ENCODE measurements at places on chromosomes 6 and 20.
A peak's percentile ranks its signal among the peaks of the same experiment; 100 is the strongest.

DNA sequence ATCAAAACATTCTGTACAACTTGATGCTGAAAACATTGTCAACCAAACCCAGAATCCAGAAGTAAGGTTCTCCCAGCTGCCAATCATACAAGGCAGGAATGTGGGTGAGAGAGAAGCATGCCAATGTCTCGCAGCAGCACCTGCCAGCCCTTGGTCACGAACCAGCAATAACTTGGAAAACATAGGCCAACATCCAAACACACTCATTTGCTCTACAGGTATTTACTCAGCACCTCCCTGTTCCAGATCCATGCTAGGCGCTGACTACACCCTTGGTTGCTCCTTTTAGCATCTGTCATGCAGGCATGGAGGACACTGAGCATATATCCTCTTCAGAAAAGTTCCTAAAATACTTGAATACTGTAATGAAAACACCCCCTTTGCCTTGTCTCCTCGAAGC, 63.6 kb downstream of the FAXC start:
- DNase-seq, result no peak

- no peak for DNase-seq
Observed at GRCh38 chr20:51529081-51529681, 13.3 kb downstream of the NFATC2 start.

DNA sequence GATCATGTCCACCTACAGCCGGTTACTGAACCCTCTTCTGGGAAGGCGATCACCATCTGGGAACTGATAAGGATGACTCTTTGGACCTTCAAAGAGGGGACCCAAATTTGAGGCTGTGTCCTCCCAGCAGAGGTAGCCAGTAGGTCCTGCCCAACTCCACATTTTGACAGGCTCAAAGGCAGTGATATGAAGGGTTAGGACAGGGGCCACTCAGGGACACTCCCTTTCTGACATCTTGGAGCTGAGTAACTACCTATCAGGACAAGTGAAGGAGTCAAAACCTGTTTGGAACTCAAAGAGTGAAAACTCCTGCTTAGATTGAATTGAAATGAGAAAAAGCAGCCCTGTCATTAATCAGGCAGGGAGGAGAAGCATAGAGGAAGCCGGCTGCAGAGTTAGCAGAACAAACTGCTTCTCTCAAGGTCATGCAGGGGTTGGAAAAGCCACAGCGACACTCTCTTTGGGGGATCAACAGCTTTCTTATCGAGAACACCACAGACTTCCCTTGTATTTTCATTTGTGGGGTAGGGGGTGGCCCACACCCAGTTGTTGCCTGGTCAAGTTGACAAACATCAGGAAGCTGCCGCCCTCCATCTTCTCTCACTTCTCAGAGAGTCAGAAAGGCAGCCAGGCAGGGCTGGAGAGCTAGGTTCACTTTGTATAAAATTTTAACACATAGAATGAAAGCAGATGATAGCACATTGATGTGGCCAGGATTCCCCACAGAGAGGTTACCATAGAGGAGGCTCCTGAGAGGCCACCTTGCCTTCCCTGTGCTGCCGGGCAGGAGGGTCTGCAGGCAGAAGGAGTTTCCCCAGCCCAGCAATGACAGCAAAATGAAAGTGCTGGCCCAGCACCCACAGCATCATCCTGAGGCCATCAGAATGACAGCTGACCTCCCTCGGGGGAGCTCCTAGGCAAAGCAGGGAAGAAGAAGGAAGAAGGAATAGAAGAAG, 47.6 kb downstream of the AGPAT4 start:
- DNase-seq, result no peak

GRCh38 chr6:115969930-115970273, 90.8 kb downstream of the FRK start:
- no peak for DNase-seq

- no peak for DNase-seq
Observed at GRCh38 chr6:158399040-158399700, 86.9 kb downstream of the TULP4 start.

DNA sequence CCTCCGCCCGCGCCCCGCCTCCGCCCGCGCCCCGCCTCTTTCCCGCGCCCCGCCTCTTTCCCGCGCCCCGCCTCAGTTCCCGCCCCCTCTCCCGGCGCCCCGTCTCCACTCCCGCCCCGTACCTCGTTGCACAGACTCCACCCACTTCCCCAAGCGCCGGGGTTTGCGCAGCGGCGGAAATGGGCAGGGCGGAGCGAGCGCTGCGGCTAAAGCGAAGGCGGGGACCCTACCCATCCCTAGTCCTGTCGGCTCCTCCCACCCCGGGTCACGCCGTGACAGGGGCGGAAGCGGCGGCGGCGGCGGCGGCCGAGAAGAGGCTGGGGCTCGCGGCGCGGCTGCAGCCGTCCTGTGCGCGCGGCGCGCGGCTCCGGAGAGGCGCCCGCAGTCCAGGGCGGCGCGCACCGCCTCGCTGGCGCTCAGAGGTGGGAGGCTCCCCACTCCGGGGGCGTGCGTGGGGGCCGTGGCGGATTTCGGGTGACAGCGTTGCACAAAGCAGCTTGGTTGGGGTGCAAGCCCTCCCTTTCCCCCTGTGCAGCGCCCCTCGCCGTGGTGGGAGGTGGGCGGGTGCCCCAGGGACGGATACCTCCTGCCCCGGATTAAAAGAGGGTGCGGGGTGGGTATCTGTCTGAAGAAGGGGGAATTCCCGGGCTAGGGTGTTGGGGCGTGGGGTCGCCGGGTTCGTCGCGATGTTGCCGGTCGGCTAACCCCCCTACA, at the start of gene KDM1B:
KDM1B (plus strand) TSS at position 273 of the 714 bp plus-strand sequence. CDS start 4,474 bp downstream, outside the sequence.
- peak; percentile 99 for DNase-seq

DNA sequence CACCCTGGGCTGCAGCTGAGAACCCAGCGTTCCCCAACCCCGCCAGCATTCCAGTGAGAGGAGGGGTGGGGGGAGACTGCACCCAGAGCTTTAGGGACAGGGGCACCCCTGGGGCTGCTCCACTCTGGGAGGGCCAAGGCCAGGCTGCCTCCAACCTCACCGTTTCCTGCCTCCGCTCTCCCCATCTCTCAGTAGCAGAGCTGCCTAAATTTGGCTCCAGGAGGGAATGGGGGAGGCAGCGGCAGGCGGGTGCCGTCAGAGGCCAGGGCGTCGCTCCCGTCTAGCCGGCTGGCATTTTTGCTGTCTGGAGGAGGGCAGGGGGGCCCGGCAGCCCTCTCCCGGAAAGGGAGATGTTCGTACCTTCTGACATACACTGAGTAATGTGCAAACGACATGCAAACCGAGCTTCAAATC, 46.6 kb downstream of the NOL4L start:
- DNase-seq, result no peak

DNA sequence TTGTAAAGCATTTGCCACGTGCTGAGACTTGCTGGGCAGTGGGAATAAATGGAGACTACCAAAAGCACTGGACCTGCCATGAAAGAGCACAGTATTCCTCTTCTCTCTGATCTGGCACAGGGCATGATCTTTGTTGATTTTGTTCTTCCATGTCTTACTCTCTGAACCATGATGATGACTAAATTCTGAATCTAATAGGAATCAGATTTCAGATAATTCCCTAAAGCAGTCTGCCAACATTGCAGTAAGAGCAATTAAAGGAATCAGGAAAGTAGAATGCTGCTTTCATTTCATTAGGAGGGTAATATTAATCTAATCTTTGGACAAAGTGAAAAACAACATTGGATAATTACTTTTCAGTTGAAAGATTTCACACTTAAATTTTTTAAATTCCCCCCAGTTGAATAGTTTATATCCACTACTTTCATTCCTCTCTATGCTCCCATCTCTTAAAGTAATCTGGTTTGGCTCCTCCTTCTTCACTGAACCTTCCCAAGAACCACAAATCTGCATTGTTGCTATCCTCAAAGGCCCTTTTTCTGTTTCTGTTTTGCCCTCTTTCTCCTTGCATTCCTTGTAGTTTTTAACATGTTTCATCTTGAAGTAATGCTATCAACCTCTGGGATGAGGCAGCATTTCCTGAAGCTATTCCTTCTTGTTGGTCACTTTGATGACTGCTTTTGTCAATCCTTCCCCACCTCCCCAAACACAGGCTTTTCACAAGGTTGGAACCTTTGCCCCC, 243.2 kb upstream of the TENT5A start:
- no peak for DNase-seq

- DNase-seq, result peak; percentile 48
Observed at GRCh38 chr20:61766921-61767610, 298.6 kb downstream of the TAF4 start.

DNA sequence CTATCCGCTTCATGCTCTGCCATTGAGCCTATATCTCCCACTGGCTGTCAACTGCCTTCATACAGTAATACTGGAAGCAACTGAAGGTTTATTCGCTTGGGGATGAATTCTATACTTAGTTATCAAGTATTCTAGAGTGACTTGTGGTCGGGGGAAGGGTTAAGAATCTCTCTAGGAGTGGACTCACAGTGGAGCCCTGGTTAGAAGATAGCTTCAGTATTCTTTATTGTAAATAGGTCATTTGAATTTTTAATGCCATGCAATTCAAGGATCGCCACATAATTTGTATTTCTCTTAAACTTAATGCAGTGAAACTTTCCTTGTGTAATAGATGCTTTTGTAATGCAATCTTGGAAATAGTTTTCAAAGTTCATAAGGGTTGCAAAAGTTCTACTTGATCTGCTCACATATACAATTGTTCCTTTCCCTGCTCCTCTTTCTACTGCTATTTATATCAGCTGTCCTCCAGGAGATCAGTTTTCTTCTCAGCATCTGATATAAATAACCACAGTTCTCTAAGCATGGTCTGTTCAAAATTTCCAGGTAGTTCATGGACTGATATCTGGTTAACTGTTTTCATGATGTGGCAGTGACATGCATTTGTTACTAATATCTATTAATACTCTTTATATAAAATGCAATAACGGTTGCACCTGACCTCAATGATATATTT, 120.3 kb downstream of the KCNQ5 start:
- DNase-seq, result no peak

GRCh38 chr20:51375561-51375960, 167.0 kb downstream of the NFATC2 start:
- no peak for DNase-seq

GRCh38 chr20:24959591-24960301, 10.7 kb downstream of the CST7 start:
- DNase-seq, result no peak

DNA sequence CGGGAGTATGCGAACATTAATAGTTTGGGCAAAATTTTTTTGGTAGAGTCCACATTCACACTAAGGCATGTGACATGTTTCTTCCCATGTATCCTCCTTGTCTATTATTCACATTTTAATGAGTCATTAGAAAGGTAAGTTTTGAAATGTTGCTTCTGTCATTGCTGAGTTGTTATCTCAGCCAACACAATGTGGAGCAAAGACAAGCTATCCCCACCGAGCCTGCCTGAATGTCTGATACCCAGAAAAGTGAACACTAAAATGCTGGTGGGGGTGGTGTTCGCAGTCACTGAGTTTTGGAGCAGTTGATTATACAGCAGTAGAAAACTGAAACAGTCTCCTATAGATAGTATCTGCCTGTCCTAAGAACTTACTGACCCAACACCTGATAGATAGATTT, 68.3 kb upstream of the ASF1A start:
- DNase-seq, result no peak

DNA sequence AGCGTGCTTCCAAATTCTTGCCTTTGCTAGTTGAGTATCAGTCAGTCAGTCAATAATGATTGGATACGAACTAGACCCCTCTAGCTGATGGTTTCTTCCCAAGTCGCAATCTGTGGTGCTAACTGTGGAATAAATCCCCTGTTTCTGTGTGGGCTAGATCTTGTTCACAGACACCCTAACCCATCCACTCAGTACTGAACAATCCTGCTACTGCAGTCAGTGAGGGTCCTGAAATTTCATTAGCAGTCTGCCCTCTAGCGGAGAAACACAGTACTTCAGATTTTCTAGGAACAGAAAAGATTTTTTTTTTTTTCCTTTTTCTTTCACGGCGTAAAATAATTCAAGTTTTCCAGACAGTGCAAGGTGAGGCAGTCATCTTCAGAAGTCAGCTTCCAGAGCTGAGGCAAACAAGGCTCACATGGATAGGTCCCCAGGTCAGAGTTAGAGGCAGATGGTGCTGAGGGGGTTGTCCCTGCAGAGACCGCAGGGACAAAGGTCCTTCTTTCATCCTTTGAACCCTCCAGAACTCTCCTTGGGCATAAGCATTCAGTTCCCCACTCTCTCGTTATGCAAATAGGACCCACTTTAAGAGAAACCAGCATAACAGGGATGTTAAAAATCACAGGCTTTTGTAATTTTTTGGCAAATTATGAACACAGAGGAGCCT, 119.6 kb downstream of the SCML4 start:
- DNase-seq, result no peak

- no peak for DNase-seq
Observed at GRCh38 chr6:22883061-22883717, 313.8 kb downstream of the HDGFL1 start.

- no peak for DNase-seq
Observed at GRCh38 chr6:13183415-13184088, 144.8 kb downstream of the TBC1D7 start.

DNA sequence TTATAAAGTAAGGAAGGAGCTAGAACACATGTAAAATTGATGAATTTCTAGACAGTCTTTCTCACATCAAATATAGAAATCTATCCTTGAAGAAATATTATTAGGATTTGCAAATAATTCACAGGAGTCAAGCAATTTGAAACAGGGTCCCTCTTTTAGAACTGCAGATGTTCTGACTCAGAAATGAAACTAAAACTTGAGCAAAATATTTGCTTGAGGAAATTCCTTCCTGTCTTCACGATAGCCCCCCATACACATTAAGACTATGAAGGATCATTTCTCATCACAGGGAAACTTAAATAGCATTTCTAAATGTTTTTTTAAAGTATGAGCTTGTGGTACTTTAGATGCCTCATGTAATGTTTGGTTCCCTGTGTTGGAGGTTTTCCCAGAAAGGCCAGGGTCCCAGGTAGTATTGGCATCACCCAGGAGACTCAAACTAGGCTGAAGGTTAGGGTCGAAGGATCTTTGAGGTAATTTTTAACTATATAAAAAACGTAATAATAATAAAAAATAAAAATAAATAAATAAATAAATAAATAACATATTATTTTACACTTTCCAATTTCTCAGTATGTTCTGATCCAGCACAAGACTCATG, 144.0 kb upstream of the TBX18 start:
- DNase-seq, result no peak

DNA sequence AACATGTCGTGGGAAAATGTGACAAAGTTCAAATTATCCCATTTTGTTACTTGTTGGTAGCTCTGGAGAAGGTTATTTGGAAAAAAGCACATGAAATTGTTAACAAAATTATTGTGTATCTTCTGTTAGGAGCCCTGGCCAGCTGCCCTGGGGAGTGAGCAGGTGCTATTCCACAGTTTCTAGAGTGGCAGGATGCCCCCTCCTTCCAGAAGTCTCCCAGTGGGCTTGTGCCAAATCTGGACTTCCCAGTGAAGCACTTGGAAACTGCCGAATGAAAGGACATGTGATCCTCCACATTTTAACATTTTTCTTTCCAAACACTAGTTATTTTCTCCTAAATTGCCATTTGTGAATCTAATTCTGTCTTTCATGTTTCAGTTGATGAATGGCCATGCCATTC, 66.9 kb upstream of the CLDN20 start:
- no peak for DNase-seq

GRCh38 chr6:31041372-31041974, 31.2 kb downstream of the MUC22 start:
- DNase-seq, result no peak

GRCh38 chr6:15429141-15430110, 183.6 kb downstream of the JARID2 start:
- no peak for DNase-seq

All from suprapubic skin (tissue), 4 donors.